Large intestine (tissue), 12 donors: ENCODE measurements at places on chromosomes 11 and 22. TPM values are rescaled to one million over a fixed set of nuclear protein-coding genes. Genes with fewer than 3 reads are reported as not detected.

MFNG gene
- 9.1 TPM for polyA plus RNA-seq

CCDC87 gene
- polyA plus RNA-seq, result 0.09 TPM

DNA sequence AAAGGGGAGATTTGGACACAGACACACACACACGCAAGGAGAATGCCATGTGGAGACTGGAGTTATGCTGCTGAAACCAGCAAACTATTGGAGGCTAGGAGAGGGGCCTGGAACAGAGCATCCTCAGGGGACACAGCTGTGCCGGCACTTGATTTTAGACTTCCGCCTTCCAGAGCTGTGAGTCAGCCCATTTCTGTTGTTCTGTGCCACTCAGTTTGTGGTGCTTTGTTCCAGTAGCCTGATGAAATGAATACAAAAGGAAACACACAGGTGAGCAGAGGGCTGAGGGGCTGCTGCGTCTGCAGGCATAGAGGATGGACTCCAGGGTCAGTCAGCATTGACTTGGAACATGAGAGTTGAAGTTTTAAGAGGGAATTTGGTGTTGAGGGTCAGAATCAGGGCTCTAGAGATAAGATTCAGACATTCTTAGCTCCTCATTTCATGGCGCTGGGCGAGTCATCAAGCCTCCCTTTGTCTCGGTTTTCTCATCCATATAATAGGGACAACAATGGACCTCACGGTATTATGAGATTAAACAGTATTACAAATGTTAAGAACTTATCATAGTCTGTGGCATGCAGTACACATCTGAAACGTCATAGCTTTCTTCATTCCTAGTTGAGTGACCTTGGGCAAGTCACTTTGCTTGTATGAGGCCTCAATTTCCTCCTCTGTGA, 191.0 kb downstream of the MIAT start:
- no peak for DNase-seq

GRCh38 chr11:57480409-57481137, 20.2 kb downstream of the RTN4RL2 start:
- peak; percentile 40 for DNase-seq

- DNase-seq, result no peak
Observed at GRCh38 chr11:44398266-44399030, 88.5 kb upstream of the ALX4 start.
